Stimulated activated CD4-positive, alpha-beta T cell treated with anti-CD3 and anti-CD28 coated beads, Interleukin-4, amount 100 ng/mL, for 1 hour (primary cell): ENCODE measurements at places on chromosomes 1 and 21.

DNA sequence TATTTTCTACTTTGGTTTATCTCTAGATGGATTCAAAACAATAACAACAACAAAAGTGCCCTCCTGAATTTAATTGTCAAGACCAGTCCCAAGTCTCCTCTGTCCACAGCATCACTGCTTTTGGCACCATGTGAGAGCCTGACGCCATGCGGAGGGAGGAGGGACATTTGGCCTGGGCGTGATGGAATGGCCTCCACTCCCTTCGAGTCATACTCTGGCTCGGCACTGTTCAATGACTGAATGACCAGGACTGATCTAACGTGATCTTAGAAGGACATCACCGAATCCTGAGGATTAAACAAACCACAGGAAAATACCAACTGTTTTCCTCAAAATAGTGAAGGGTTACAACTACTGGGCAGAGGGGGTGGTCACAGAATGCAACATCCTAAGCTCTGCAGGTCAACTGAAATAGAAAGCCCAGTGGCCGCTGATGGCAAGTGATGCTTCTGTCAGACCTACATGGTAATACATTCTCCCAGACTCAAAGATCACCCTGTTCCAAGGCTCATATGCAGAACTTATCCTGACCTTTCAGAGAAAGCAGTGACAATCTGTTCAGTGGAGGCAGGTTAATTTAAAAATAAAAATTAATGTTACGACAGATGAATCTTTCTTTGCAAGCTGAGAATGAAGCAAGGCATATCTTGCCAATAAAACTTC lies 19.1 kb downstream of the SRSF4 start:
- no peak for DNase-seq

GRCh38 chr1:166464333-166464732 lies 297.5 kb upstream of the FAM78B start:
- no peak for DNase-seq

DNA sequence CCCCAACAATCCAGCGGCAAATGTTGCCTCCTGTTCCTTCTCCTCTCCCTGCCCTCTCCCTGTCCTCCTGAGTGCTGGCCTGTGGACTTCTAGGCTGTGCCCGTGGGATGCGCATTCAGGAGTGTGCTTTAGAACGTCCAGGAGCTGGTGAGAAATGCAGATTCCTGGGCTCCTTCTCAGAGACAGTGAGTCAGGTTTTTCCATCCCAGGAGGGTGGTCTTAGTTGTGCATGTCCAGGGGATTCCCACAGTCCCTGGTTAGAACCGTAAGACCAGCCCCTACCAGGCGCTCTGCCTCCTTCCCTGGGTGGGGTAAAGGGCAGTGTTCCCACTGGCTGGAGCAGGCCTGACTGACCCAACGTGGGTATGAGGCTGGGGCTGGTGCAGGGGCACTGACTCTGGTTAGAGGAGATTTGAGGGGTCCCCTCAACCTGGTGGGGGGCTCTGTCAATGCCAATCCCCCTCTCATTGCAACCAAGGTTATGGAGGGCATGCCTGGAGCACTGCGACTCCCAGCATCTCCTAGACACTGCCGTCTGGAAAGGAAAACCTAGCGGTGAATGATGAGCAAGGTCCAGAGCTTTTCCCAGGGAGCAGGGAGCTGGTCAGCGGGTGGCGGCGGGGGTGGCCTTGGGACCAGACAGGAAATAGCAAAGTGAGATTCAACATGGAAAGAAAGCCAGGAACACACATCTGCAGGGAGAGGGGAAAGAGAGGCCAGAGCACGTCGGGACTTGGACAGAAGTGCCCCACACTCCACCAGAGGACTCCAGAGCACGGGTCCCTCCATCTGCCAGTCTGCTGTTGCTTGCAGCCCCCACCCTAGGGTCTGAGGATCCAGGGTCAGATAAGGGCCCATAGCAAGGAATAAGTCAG lies 38.5 kb downstream of the HSPG2 start:
- DNase-seq = no peak

- DNase-seq = no peak
These were observed 9.6 kb downstream of the FCRL5 start for GRCh38 chr1:157542676-157543075.

DNA sequence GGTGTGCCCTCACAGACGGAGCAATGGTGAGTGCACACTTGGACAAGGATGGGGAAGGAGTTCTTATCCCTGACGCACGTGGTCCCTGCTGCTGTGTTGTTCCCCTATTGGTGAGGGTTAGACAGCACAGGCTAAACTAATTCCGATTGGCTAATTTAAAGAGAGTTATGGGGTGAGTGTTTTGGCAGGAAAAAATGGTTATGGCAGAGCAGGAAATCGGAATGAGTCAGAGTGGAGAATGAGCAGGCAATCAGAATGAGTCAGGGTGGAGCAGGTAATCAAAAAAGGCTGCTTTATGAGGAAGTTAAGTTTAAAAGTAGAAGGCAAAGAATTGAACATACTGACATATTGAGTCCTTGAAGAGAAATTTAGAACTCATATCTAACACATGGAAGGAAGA lies 100.5 kb downstream of the NGF start:
- DNase-seq = no peak

GRCh38 chr1:61087571-61087970 lies 5.2 kb downstream of the NFIA start:
- no peak for DNase-seq

DNA sequence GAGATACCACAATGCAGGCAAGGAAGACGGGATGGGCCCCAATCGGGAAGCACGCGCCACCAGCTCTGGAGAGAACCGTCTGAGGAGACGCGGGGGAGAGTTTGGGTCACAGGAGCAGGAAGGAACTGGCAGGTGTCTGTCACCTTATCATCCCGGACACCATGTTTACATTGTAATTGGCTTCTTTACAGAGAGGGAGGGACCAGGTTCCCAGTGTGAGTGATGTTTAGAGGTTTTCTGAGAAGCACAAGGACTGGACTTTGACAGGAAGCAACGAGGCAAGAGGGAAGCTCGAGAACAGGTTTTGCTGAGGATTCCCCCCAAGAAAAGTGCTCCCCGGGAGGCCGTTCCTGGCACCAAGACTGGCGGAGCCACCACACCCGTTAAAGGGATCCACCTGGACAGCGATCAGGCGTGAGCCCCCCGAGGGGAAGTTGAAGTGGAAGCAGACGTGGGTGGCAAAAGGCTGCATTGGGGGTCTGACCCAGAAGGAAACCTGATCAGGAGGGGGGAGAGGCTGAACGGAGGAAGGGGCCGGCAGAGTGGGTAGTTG lies 957 bp downstream of the EPS15 start:
- DNase-seq = peak; percentile 18

DNA sequence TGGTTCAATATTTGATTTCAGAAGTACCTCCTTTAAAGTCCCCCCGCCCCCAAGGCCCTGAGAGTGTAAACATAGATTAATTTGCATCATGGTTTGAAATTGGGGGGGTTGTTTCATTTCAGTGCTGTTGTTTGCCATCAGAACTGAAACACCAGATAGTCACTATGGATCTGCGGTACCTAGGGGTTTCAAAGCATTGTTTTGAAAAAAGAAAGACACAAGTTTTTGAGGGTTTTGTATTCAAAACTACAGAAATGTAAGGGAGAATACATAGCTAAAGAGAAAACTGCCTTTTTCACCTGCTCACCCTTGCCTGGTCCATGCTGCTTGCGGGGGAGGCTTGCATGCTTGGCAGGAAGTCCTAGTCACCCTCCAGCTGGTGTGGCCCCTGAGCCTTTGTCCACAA lies 59.3 kb downstream of the ACP6 start:
- no peak for DNase-seq

DNA sequence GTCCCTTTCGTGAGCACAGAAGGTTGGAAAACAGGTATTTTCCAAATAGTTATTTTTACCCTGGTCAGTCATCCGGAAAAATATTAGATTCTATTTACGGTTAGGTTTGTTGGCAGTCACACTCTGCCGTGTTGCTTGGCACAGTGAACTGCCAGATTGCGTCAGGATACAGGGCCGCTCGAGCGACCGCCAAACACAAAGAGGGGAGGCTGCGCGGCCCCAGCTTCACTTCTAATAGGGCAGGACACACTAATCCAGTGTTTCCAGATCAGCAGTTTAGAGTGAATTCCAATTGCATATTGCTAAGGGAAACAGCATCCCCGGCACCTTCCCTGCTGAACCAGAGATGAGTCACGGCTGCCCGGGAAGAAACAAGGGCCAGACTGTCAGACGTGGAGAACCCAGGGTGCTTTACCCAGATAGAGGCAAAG lies 22.9 kb downstream of the UMODL1 start:
- DNase-seq = no peak

- DNase-seq = no peak
These were observed 10.7 kb upstream of the DNMT3L start for GRCh38 chr21:44272284-44272858.

GRCh38 chr1:205518661-205519540 lies 14.4 kb downstream of the CDK18 start:
- no peak for DNase-seq

- DNase-seq = no peak
These were observed 75.8 kb upstream of the ZNF678 start for GRCh38 chr1:227487606-227488005.

- DNase-seq = no peak
These were observed 146.8 kb downstream of the ESRRG start for GRCh38 chr1:216576234-216576937.

DNA sequence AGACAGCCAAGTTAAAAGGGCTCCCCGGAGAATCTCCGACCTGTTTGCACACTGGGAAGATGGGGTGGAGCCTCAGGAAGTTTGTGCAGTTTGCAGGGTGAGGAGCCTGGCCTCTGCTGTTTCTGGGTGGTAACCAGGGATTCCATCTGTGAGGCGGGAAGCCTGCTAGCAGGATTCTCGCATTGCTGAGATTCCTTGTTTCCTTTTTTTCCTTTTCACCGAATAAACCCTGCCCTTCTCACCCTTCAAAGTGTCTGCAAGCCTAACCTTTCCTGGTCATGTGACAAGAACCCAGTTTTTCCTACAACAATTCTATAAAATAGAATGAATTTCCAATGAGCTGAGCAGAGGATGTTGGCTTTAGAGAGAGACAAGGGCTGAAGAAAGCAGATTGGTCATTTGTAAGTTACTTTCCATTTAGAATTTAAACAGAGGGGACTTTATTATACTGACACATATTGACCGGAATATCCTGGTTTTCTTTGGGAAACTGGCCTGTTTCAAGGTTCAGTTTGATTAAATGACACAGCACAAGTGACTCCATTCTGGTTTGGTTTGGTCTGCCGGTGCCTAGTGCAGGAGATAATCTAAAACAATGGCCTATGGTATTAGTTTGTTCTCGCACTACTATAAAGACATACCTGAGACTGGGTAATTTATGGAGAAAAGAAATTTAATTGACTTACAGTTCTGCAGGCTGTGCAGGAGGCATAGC lies 48.7 kb upstream of the DNAH14 start:
- no peak for DNase-seq

GRCh38 chr1:90925928-90926869 lies 95.6 kb downstream of the ZNF644 start:
- no peak for DNase-seq
